ENCODE measurements at places on chromosomes 5 and 9.

DNA sequence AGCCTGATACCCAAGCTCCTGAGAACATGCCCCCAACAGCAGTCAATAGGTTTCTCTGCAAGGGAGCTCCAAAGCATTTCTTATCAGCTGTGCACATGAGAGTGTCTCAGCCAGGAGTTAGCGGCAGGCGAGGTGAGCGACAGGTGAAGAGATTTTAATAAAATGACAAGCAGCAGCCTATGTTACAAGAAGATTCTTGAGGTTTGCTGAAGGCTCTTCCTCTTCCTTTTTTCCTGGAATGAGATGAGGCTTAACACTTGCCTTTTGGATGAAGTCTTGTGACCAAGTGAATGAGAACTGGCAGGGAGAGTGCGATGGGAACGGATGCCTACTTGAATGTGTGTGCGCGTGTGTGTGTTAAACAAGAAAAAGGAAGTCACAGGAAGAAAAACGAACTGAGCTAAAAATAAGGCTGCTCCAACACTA lies 76.1 kb downstream of the SHB start:
- DNase-seq: peak; percentile 91

DNA sequence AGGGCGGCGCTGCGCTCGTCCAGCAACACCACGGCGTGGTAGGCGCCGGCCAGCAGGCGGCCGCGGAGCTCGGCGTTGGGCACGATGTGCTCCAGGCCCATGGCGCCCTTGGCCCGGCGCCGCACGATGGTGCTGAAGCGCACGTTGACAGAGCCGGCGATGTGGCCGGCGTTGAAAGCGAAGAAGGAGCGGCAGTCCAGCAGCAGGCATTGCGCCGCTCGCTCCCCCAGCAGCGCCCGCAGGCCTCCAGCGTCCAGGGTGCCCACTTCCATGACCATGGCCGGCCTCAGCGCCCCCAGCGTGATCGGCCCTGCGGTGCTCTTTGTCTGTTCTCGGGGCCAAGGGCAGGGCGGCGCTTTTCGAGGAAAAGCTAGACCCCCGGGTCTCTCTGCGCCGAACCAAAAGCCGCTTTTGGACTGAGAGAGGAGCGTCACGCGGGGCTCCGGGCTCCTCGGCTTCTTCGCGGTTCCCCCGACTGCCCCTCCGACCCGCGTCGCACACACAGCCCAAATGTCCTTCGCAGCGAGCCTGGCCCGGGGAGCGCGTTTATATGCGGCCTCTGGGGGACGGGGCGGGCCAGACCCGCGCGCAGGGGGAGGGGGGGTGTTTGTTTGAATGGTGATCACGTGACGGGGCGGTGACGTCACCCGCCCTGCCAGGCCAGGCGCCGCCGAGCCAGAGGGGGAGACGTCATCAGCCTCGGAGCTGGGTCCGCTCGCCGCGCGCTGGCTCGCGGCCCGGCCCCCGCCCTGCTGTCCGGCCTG lies at the start of gene DUSP1:
Gene DUSP1, minus strand, starts transcription at position 521 of the 764 bp plus-strand sequence. Its CDS starts 243 bp downstream, at position 278.
- peak; percentile 87 for DNase-seq

DNA sequence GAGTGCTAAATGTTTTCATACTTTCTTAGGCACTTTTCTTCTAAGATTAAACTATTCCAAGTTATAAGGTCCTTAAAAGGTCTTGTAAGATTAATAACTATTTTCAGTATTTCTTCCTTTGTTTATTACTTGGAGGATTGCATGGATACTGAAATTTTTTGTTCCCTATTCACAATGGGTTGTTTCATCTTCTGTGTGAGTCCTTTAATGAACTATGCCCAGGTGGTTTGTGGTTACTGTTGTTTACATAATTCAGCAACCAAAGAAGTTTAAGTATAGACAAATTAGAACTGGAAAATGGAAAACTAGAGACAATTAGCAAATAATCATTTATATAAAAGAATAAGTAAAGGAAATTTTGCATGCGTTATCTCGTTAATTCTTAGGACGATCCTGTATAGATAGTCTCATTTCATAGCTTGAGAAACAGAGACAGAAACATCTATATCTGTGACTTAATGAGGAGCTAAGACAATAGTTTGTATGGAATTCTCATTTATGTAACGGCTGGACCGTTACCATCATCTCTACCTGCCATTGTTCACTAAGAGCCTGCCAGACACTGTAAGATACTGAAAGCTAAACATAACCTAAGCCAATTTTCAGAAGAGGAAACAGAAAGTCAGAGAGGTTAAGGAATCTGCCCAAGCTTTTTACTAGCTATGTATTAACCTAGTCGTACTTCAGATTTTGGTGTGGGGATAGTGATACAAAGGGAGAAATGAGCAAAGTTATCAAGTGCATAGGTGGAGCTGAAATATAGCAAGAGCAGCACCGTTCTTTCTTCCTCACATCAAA lies 148.2 kb downstream of the PAM start:
- no peak for DNase-seq

DNA sequence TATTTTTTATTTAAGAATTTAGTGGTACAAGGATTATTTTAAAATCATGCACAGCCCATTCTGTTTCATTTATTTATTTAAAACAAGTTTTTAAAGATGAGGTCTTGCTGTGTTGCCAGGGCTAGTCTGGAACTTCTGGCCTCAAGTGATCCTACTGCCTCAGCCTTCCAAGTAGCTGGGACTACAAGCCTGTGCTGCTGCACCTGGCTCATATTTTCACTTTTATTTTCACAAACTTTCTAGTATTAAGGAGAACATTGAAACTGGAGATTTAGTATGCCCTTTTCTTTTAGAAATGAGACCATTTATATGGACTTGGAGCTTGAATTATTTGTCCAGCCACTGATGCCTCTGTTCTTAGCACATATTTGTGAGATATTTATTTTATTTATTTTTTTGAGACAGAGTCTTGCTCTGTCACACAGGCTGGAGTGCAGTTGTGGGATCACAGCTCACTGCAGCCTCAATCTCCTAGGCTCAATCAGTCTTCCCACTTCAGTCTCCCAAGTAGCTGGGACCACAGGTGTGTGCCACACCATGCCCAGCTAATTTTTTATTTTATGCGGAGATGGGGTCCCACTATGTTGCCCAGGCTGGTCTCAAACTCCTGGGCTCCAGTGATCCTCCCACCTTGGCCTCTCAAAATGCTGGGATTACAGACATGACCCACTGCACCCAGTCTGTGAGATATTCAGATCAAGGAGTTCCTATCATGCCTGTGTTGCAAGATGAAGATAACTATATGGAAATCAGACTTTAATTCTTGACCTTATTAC lies 7.4 kb downstream of the DMXL1 start:
- DNase-seq: no peak

DNA sequence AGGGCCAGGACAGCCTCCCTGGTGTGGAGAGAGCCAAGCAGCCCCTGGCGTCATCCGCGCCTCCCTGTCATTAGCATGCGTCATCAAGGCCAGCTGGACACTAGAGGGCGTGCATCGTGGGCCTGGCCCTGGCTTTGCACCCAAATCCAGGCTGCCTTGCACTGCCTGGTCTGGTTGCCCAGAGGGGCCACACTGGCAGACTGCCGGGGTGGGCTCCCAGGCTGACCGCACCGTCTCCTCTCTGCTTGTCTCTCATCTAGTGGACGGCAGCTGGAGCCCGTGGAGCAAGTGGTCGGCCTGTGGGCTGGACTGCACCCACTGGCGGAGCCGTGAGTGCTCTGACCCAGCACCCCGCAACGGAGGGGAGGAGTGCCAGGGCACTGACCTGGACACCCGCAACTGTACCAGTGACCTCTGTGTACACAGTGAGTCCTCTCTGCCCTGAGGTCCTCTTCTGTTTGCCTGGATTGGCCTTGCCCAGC lies 29.0 kb downstream of the HK3 start:
- no peak for DNase-seq

GRCh38 chr9:136621019-136621733 lies 41.5 kb upstream of the EGFL7 start:
- no peak for DNase-seq
